ENCODE measurements at places on chromosomes 5 and 9.
A peak's percentile ranks its signal among the peaks of the same experiment; 100 is the strongest.

DNA sequence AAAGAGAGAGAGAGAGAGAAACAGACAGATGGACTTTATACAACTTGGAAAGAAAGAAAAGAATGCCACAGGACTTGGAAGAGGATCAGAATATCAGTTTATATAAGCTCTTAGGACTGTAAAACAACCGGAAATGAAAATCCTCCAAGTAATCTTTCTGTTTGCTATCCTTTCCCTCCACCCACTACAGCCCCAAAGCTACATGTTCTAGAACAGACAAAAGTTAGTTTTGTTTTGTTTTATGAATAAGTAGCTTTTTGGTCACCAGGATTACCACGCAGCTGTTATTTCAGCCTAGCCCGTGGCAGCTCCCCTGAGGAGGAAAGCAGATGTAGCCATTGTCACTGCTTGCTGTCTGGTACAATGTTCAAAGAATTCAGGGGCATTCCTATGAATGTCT, 66.6 kb downstream of the SH3TC2 start:
- DNase-seq, result no peak

DNA sequence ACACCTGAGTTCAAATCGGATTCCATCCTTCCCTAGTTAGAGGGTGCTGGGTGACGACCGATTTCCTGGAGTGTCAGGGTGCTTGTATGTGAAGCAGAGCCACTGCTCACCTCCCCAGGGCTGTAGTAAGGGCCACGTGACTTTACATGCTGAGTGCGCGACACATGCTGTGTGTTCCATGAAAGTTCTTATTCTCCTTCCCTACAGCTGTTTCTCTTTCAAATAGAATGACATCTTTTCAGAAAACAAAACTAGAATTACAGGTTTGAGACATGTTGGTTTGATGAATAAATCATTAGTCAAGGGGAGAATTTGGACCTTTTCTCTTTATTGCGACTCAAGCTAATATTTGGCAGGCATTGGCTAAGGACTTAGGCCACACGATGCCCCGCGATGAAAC, 113.1 kb downstream of the JMY start:
- no peak for DNase-seq

GRCh38 chr5:58775701-58776262, 192.9 kb downstream of the RAB3C start:
- DNase-seq, result no peak

- DNase-seq, result no peak
Measured at GRCh38 chr9:82404196-82404870, 415.8 kb downstream of the SPATA31D1 start.

GRCh38 chr5:126004636-126005035, 418.6 kb upstream of the GRAMD2B start:
- no peak for DNase-seq

DNA sequence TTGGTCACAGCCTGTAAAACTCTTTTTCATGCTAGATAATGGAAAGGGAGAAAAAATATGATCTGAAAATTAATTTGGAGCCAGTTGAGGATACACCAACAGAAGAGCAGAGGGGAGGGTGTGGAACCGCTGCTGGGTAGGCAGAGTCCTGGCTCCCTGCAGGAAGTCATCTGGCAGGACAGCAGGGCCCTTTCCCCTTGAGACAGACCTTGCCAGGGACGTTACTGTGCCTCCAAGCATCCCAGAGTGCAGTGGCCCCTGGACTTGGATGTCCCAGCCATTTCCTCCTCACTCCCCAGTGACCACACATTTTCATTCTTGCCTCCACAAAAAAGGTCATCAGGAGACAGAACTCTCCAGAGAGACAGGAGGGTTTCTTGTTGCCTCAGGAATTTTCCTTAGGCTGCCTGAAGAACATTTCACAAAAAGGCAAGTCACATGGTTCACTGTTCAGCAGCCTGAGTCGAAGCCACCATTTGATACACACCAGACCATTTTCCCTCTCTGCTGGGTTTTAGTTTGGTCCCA, 5.9 kb downstream of the TRPM3 start:
- DNase-seq, result no peak

DNA sequence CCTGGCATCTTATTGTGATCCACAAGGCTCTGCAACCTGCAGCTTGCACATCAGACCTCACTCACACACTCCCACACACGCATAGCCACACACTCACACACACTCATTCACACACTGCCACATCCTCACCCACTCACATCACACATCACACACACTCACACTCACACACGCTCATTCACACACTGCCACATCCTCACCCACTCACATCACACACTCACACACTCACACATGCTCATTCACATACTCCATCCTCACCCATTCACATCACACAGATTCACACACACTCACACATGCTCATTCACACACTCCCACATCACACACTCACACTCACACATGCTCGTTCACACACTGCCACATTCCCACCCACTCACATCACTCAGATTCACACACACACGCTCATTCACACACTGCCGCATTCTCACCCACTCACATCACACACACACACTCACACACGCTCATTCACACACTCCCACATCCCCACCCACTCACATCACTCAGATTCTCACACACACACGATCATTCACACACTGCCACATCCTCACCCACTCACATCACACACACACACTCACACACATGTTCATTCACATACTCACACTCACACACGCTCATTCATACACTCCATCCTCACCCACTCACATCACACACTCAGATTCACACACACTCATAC, 47.1 kb upstream of the RXRA start:
- no peak for DNase-seq

DNA sequence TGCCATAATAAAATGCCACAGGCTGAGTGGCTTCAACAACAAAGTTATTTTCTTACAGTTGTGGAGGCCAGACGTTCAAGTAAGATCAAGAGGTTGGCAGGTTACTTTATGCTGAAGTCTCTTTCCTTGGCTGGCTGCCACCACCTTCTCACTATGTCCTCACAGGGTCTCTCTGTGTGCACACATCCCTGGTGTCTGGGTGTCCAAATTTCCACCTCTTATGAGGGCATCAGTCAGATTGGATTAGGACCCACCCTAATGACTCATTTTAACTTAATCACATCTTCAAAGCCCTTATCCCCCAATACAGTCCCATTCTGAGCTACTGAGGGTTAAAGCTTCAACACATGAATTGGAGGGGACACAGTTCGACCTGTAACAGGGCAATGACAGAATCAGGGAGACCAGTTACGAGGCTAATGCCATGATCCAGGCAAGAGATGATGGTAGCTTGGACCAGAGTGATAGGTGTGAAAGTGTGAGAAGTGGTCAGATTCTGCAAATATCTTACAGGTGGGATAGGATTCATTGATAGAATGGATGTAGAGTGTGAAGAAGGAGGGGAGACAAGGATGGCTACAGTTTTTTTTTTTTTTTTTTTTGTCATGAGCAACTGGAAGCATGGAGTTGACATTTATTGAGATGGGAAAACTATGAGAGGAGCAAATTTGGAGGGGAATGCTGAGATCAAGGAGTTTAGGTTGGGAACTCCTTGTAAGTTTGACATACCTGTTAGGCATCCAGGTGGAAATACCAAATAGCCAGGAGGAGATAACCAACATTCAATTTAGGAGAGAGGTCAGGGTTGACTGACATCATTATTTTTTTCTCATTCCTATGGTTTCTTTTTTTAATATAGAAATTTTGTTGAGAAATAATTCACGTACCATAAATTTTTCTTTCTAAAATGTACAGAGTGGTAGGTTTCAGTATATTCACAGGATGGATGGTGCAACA, 39.6 kb upstream of the FGF1 start:
- no peak for DNase-seq

GRCh38 chr9:76082057-76082456, 191.6 kb downstream of the PCSK5 start:
- no peak for DNase-seq

GRCh38 chr5:111563031-111563822, 50.9 kb upstream of the STARD4 start:
- DNase-seq, result no peak

GRCh38 chr5:65893749-65894430, 32.5 kb upstream of the ERBIN start:
- no peak for DNase-seq

DNA sequence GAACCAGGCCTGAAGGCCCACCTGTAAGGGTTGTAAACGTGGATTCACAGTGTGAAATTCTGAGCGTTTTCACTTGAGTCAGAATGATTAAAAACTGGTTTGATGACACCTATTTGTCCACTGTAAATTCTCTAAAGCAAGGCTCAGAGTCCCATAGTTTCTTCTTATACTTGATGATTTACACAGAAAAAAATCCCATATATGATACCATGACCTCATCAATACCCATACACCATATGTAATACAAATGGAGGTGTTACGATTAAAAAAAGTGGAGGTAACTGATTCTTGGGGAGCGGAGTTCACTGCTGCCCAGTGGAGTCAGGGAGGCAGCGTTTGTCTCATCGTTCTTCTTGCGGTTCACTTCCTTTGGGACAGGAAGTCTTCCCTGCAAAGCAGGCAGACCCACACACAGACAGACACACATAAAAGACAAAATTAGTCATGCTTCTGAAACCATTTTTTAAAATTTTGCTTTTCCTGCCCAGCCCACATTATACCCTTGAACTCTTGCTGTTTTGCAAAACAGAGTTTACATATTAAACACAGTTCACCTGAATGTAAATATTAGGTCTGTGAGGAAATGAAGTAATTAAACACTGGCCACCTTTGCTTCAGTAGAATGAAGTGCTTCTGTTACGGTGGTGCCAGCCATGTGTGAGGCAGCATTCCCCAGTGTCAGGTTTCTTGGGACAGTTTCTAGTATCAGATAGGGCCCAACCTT, 26.2 kb downstream of the NREP start:
- no peak for DNase-seq

DNA sequence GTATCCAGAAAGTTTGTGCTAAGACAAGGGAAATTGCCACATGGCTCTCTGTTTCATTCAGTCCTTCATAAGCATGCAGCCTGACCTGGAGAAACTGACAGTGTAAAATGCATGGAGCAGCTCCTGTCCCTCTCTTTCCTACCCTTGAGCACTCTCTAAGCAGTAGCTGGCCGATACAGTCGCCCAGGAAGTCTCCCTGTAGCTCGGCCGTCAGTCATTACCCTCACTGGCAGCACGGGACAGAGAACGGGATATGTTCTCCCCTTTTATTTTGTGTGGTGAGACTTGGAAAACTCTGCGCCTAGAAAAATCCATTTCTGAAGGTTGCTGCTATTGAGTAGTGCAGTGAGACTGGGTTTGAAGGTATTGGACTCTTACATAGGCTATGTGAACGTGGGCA, 56.8 kb upstream of the KCNMB1 start:
- DNase-seq, result no peak

DNA sequence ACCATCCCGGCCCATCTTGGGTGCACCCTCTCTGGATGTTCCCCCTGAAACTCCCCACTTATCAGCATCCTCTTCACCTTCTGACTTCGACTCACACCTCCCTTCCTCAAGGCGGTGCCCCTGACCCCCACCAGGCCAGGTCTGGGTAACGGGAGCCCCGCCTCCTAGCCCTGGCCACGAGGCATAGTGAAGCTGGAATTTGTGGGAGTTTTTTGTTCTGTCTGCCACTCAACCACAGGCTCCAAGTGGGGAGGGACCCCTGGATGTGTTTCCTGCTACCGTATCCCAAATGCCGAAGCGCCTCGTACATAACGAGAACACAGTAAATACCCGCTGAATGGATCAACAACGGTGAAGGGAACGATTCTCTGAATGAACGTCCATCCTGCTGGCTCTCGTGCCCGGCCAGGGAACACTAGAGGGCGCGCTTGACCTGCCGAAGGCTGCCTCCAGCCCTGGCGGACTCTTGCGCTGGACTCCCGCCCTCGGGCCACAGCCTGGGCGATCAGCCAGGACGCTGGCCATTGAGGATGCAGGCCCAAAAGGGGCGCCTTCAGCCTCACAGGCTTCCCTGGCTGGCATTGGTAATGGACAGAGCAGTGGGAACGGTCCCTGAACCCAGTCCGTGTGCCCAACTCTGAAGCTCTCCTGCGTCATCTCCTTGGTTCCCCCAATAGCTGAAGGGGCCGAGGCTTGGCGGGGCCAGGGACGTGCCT, 47.3 kb upstream of the PHYKPL start:
- peak; percentile 80 for DNase-seq

DNA sequence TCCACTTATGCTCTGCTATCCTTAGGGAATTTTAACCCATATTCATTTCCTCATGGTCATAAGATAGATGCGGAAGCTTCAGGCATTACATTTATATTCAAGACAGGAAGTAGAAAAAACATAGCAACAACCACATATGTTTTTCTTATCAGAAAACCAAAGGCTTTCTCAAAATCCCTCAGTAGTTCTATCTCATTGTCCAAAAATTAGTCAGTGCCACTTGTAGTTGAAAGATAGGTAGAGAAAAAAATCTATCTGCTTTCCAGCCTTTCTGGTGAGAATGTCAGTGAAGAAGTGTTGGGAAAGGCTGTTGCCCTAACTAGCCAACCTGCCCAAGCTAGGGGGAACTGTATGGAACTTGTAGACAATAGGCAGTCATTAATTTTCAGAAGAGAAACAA, 23.5 kb upstream of the MOCS2 start:
- no peak for DNase-seq

DNA sequence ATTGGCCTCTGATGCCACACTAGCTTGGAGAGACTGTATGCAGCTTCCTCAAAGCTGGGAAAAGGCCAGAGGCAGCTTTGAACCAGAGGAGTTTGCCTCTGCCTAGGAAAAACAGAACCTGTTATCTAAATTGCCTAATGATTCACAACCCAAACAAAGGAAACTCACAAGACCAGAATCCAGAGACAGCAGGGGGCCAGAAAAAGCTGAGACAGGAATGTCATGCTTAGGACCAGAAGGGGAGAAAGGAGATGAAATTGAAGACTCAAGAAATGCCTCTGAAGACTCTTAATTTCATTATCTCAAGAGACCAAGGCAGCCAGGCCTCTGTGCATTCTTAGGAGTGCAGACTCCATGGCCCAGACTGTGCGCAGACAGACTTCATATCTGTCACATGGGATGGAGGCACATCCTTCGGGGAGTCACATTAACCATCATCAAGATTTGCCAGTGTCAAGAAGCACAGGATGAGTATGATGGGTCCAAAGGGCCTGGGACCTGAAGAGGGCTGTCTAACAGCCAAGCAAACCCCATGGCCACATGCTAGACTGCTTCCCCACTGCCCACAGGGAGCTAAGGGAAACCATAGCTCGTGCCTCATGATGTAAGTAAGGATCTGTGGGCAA, 57.3 kb downstream of the ARSB start:
- DNase-seq, result no peak

GRCh38 chr9:86829496-86830046, 117.7 kb downstream of the GAS1 start:
- DNase-seq, result no peak

DNA sequence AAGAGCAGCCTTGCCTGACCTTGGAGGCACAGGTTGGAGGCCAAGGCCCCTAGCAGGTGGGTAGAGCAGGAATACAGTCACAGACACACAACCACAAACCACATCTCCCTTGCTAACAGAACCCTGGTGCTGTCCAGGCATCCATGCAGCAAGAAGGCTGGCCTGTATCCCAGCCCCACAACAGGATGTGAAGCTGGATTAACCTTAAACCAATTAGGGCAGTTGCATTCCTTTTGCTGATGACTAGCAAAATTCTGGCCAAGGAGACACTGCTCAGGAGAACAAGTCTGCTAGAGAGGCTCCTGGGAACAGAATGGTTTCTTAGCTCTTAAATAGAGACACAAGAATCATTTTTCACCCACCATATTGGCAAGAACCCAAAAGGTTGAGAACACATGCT, 97.8 kb downstream of the C5orf15 start:
- DNase-seq, result no peak

GRCh38 chr5:113381791-113382190, 53.0 kb downstream of the TSSK1B start:
- no peak for DNase-seq
